ENCODE measurements at places on chromosomes 4 and X.

- no peak for DNase-seq
These were observed 392.8 kb downstream of the GPM6A start for GRCh38 chr4:175419236-175419718.

- no peak for DNase-seq
These were observed 572.0 kb downstream of the INPP4B start for GRCh38 chr4:142274137-142274536.

- DNase-seq, result no peak
These were observed 126.1 kb downstream of the EIF4E start for GRCh38 chr4:98802770-98803198.

- no peak for DNase-seq
These were observed 34.5 kb downstream of the KDM5C start for GRCh38 chrX:53190363-53190960.

- DNase-seq, result no peak
These were observed 13.0 kb upstream of the SLC25A5 start for GRCh38 chrX:119455264-119455663.

DNA sequence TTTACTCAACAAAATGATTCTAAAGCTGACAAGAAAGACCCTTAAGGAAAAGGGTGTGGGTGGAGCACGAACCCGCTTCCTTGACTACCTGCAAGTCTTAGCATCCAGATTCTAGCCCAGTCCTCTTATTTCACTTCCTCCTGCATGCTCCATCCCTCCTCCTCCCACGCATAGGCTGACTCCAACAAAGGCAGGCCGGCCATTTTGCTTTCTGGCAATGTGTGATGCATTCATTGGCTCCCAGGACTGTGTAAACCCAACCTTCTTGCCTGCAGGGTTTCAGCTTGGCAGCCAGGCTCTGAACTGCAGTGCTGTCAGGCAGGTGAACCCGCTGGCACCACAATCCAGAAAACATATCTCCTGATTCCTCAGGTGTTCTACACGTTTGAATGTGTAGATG, 39.3 kb downstream of the RTL9 start:
- DNase-seq, result no peak

DNA sequence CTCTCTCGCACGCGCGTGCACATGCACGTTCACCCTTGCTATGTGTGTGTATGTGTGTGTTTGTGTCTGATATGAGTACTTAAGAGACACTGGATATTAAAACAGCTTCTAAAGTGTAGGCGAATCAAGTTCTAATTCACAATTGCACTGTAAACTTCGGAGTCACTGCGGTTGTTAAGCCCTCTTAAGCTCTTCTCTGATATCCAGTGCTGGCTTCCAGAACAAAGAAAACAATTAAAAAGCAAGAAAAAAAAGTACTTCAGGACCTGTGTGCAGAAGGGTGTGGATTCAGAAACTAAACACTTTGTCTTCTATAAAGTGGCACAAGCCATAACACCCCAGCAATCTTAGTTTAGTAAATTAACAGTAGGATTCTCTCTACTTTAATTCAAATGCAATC, 300.2 kb downstream of the PCDH7 start:
- DNase-seq, result no peak
